Heart left ventricle (tissue), 16 donors: ENCODE measurements at places on chromosomes 2 and 18.

- no peak for DNase-seq
Measured at GRCh38 chr2:118459426-118459825, 371.2 kb downstream of the INSIG2 start.

DNA sequence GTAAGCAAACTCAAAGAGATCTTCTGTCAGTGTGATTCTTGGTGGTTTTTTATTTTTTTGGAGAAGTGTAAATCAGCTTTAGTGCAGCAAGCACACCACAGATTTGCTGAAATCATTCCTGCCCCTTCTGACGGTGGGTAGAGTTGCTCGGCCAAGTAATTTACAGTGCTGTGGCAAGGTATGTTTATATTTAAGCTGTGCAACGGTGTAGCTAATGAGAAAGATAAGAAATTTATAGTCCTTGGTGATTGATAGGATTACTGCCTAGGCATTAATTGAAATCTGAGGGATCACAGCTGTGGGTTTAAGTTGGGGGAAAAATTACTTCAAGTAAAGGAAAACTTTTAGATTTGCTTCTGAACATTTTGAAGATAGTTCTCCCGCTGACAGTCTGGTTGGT is 286.6 kb downstream of the AGAP1 start:
- DNase-seq, result no peak

- DNase-seq, result no peak
Measured at GRCh38 chr2:29209551-29209950, 94.3 kb downstream of the CLIP4 start.

GRCh38 chr2:2613279-2614199 is 282.5 kb upstream of the MYT1L start:
- DNase-seq, result peak; percentile 95
